ENCODE measurements at places on chromosomes 4 and X. TPM values are rescaled to one million over a fixed set of nuclear protein-coding genes. Genes with fewer than 3 reads are reported as not detected.

CD99 gene
- 354 TPM for total RNA-seq

AWAT1 gene
- total RNA-seq, result not detected

CSAG2 gene
- not detected for total RNA-seq

TLR1 gene
- total RNA-seq, result 1.5 TPM

Measured in smooth muscle cell of the pulmonary artery (primary cell).